ENCODE measurements at places on chromosomes 2 and 18. TPM values are rescaled to one million over a fixed set of nuclear protein-coding genes. Genes with fewer than 3 reads are reported as not detected.

The CYTIP gene
- total RNA-seq: not detected

The HOXD12 gene
- not detected for total RNA-seq

The NLRC4 gene
- total RNA-seq: not detected

The CYB5A gene
- 68.8 TPM for total RNA-seq

The C2orf80 gene
- total RNA-seq: not detected

The TLX2 gene
- total RNA-seq: not detected

The DYNC2LI1 gene
- total RNA-seq: 8.7 TPM

The LHCGR gene
- not detected for total RNA-seq

The C2orf49 gene
- total RNA-seq: 8.7 TPM

The MYOM1 gene
- under 0.01 TPM for total RNA-seq

The PLEKHH2 gene
- 1.8 TPM for total RNA-seq

The CTLA4 gene
- total RNA-seq: not detected

The POMC gene
- 2.8 TPM for total RNA-seq

The SERPINB3 gene
- not detected for total RNA-seq

The PLEK gene
- total RNA-seq: not detected

The CFAP53 gene
- total RNA-seq: not detected

The CHN1 gene
- 3.1 TPM for total RNA-seq

The VAMP5 gene
- total RNA-seq: 30.6 TPM

The RNU2-63P gene
- total RNA-seq: not detected

The REG3A gene
- not detected for total RNA-seq

The GULP1 gene
- total RNA-seq: 7.9 TPM

The MARCHF4 gene
- 4.7 TPM for total RNA-seq

The EFR3B gene
- total RNA-seq: 0.18 TPM

The B3GNT7 gene
- not detected for total RNA-seq

The LAMA1 gene
- 26.7 TPM for total RNA-seq

The SPATA3 gene
- not detected for total RNA-seq

The ICOS gene
- total RNA-seq: not detected

All from cardiac atrium fibroblast (primary cell).